ENCODE measurements at places on chromosomes 3 and 15. TPM values are rescaled to one million over a fixed set of nuclear protein-coding genes. Genes with fewer than 3 reads are reported as not detected.

Gene GPR15
- not detected for total RNA-seq

Gene CLRN1
- total RNA-seq, result not detected

DNA sequence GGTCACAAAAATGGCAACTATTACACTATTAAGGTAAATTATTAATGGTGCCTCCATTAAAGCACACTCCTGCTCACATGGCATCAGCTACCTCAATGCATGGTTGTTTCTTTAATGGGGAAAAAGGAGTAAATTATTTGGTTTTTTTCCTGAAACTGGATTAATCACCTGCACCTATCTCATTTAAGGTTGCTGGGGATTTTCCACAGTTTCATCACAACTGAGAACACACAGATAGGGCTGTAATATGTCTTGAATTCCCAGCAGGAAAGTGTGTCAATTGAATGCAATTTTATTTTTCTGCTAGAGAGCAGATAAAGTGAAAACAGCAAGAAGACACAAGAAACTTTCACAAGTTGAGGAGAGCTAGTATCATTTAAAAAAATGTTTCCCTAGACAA is 36.4 kb downstream of the RFTN1 start:
- peak overlapping the region; percentile 51 for H3K27ac ChIP-seq
- no peaks in the 10 kb centered on the region for H3K36me3 ChIP-seq
- H3K4me1 ChIP-seq, result peaks cover 32% of the 10 kb centered on the region

DNA sequence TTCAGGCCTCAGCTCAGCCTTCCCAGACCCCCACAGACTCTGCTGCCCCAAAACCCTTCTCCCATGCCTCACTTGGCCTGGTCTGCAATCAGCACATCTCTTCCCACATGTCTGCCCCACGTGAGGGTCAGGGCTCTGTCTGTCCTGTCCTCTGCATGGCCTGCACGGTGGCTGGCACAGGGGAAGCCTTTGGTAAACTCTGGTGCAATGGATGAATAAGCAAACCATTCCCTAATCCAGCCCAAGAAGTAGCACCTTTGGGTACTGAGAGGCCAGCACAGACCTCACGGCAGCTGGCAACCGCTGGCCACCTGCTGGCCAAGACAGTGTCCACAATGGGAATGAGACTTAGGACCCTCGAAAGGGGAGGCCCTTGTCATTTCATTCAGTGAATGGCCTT is 27.7 kb downstream of the ABTB1 start:
- no peaks in the 10 kb centered on the region for H3K27me3 ChIP-seq
- no peaks in the 10 kb centered on the region for H3K36me3 ChIP-seq
- no peak overlapping the region for H3K27ac ChIP-seq
- H3K4me1 ChIP-seq, result peaks cover 20% of the 10 kb centered on the region

DNA sequence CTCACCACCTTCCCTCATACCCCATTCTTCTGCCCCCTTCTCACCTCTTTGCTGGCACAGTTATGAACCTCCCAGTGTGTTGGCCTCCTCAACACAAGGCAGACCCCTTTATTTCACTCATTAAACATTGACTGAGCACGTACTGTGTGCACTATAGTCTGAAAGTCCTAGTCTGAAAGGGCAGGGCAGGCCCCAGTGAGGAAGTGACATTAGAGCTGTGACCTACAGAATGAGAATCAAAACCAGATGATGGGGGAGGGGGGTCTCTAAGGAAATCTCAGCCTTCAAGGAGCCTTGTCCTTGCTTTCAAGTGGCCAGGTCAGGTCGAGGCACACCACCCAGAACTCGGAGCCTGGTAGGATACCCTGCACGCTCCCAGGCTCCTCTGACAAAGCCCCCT is 3.5 kb downstream of the SLC28A1 start:
- DNase-seq, result no peak
- H3K4me3 ChIP-seq, result no peak overlapping the region
- H3K27ac ChIP-seq, result no peak overlapping the region
- H3K4me1 ChIP-seq, result peaks cover 8% of the 10 kb centered on the region
- no peaks in the 10 kb centered on the region for H3K27me3 ChIP-seq

DNA sequence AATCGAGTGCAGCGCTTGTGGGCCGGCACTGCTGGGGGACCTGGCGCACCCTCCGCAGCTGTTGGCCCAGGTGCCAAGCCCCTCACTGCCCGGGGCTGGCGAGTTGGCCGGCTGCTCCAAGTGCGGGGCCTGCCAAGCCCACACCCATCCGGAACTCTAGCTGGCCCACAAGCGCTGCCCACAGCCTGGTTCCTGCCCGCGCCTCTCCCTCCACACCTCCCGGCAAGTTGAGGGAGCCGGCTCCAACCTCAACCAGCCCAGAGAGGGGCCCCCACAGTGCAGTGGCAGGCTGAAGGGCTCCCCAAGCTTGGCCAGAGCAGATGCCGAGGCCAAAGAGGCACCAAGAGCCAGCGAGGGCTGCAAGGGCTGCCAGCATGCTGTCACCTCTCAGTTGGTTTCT is 73.4 kb downstream of the PLXNA1 start:
- H3K4me3 ChIP-seq, result no peak overlapping the region
- no peaks in the 10 kb centered on the region for H3K27me3 ChIP-seq
- DNase-seq, result no peak

DNA sequence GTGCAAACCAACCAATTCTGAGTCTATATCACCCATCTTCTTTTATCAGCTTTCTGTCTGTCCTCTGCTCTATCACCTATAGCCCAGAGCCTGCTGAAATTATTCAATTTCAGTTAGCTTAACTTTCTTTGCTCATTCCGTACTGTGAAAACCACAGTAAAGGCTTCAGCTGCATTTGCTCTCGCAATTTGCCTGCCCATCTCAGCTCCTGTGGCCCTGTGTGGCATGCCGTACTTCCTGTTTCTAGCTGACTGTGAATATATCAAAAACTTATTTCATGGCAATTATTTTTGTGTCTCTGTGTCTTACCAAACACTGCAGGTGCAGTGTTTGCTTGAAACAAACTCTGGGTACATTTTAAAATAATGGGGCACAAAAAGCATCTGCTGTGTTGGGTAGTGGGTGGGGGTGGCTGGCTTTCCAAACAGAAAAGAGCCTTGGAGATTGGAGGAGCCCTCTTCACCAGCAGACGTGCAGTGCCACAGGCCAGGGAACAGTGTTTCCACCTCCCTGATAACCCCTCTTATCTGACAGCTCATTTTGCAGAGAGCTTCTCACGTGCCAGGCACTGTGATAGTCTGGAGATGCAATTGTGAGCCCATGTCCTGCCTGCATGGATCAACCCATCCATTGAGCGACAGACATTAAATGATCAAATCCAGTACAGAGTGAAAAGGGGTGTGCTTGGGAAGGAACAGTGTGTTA is 45.2 kb downstream of the GASK1A start:
- H3K27ac ChIP-seq, result no peak overlapping the region
- no peaks in the 10 kb centered on the region for H3K27me3 ChIP-seq
- DNase-seq, result no peak
- H3K36me3 ChIP-seq, result no peaks in the 10 kb centered on the region
- H3K4me1 ChIP-seq, result peaks cover 9% of the 10 kb centered on the region

DNA sequence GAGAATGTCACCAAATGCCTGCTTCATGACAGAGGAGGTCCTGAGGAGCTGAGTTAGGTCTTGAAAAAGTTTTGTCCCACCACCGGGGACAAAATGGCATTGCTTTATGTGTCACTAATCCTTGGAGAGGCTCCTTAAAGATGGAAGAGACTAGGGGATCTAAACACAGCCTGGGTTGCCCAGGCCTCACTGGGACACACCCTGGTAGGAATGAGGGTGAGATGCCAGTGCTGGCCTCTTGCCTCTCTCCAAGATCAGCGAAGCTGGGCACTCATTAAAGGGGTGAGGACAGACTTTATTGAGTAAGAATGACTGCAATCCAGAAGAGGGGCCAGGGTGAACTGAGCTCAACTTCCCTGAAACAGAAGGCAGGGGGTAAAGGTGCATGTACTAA is 58.5 kb upstream of the KLF13 start:
- H3K4me3 ChIP-seq, result no peak overlapping the region
- no peaks in the 10 kb centered on the region for H3K36me3 ChIP-seq
- H3K27me3 ChIP-seq, result no peaks in the 10 kb centered on the region
- no peak overlapping the region for H3K27ac ChIP-seq
- no peak for DNase-seq
- H3K4me1 ChIP-seq, result peaks cover 13% of the 10 kb centered on the region

GRCh38 chr3:10419637-10420232 is 85.7 kb downstream of the ATP2B2 start:
- no peak for DNase-seq
- H3K36me3 ChIP-seq, result no peaks in the 10 kb centered on the region
- H3K4me1 ChIP-seq, result no peaks in the 10 kb centered on the region

DNA sequence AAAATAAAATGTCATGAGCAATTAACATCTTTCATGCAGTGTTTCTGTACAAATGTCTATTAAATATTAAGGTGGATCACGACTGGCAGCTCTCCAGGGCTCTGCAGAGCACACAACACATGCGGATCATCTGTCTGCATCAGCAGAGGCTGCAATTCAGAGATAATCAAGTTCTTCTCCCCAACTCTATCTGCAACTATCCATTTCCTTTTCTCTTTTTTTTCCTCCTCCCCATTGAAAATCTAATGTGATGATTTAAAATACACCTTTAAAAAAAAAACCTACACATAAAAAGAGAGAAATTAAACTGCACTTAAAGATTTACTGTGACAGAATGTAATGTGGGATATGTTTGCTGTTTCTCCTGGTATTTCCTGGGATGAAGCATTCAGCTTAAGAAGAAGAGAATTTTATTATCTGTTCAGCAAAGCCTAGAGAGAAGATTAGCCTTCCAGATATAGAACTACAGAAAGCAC is 352.6 kb upstream of the CCDC54 start:
- H3K27me3 ChIP-seq, result no peaks in the 10 kb centered on the region
- no peak for DNase-seq
- no peak overlapping the region for H3K4me3 ChIP-seq
- H3K27ac ChIP-seq, result no peak overlapping the region
- no peaks in the 10 kb centered on the region for H3K36me3 ChIP-seq

GRCh38 chr15:31587583-31587982 is 260.9 kb downstream of the KLF13 start:
- no peaks in the 10 kb centered on the region for H3K27me3 ChIP-seq
- H3K4me3 ChIP-seq, result no peak overlapping the region
- H3K4me1 ChIP-seq, result no peaks in the 10 kb centered on the region
- no peak overlapping the region for H3K27ac ChIP-seq
- H3K36me3 ChIP-seq, result no peaks in the 10 kb centered on the region

DNA sequence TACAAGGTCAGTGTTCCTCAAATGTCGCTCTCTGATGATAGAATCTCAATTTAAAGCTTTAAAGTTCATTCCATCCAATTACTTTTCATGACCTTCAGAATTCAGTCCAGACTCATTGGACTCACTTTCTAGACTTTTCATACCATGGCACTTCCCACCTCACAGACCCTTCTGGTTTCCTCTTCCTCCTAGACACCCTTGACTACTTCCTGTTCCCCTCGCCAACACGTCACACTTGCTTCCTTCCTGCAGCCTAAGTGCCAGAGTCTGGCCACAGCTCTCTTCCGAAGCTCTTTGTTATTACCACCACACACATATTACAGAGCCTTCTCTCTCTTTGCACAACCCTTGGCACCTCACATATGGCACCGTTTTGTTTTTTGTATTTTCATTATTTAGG is 59.1 kb upstream of the UMPS start:
- no peak overlapping the region for H3K27ac ChIP-seq
- H3K36me3 ChIP-seq, result no peaks in the 10 kb centered on the region
- H3K4me1 ChIP-seq, result no peaks in the 10 kb centered on the region

DNA sequence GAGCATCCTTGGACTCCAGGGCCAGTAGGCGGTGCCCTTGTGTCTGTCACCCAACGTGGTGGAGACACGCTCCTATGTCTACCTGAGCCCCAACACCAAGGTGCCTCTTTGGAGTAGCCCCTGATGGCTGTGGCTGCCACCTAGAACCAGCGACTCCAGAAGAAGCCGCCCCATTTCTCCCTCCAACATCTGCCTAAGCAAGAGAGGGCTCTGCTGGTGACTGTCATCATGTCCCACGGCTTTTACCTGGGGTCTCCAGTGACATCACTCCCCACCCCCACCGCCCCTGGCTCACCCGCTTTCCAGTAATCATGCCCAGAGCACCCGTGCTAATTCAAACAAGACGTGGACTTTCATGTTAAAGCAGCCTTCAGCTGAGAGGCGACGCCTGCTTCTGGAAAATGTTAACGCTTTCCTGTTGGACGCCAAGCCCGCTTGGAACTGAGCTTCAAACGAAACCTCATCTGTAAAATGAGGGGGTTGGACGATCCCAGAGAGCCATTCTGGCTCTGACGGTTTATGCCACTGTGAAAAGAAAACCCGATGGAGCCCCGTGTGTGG is 57.0 kb downstream of the ISG20 start:
- peaks cover 13% of the 10 kb centered on the region for H3K27me3 ChIP-seq
- DNase-seq, result no peak
- no peak overlapping the region for H3K4me3 ChIP-seq
- no peaks in the 10 kb centered on the region for H3K36me3 ChIP-seq
- no peaks in the 10 kb centered on the region for H3K4me1 ChIP-seq
- H3K27ac ChIP-seq, result no peak overlapping the region

DNA sequence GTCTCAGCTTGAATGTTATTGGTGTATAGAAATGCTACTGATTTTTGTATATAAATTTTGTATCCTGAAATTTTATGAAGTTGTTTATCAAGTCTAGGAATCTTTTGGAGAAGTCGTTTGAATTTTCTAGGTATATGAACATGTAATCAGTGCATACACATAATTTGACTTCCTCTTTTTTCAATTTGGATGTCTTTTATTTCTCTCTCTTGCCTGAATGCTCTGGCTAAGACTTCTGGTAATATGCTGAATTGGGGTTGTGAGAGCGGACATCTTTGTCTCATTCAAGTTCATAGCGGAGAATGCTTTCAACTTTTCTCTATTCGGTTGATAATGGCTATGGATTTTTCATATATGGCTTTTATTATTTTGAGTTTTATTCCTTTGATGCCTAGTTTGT is 100.9 kb upstream of the MCTP2 start:
- no peak for DNase-seq
- no peaks in the 10 kb centered on the region for H3K4me1 ChIP-seq
- H3K27me3 ChIP-seq, result no peaks in the 10 kb centered on the region
- H3K4me3 ChIP-seq, result no peak overlapping the region
- H3K27ac ChIP-seq, result no peak overlapping the region

DNA sequence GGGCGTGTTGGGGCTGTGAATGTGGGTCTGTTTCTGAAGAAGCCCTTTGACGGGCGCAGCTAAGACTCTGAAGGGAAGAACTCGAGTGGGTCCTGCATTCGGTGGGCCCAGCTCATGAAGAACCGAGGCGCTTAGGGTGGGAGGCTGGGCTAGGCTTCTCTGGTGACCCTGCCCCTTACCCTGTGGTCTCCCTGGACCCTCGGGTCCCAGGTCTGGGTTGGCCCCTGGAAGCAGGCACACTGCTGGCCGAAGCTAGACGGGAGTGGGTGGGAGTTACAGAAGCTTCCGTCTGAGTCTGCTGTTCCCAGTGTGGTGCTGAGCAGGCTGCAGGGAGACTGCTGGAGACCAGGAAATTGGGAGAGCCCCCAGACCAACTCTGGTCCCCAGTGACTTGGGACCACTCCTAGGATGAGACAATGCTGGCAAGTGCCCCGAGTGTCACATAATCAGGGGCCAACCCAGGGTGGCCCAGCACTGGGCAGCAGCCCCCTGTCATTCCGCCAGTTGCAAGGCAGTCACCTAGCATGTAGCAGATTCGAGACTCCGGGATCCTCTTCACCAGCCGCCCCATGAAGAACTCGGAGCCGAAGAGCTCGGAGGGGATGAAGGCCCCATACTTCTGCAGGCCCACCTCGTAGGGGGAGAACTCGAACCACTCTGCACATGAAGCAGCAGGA is 16.7 kb upstream of the EHD4 start:
- no peaks in the 10 kb centered on the region for H3K27me3 ChIP-seq
- no peak overlapping the region for H3K27ac ChIP-seq
- no peak for DNase-seq
- no peaks in the 10 kb centered on the region for H3K36me3 ChIP-seq
- no peaks in the 10 kb centered on the region for H3K4me1 ChIP-seq

- H3K4me3 ChIP-seq, result no peak overlapping the region
- peaks cover 26% of the 10 kb centered on the region for H3K4me1 ChIP-seq
- H3K27ac ChIP-seq, result no peak overlapping the region
- H3K36me3 ChIP-seq, result peaks cover 3% of the 10 kb centered on the region
- H3K27me3 ChIP-seq, result no peaks in the 10 kb centered on the region
- DNase-seq, result no peak
Observed at GRCh38 chr3:14441240-14441919, 39.0 kb downstream of the SLC6A6 start.

Measured in hepatocyte (in vitro differentiated cells).